ENCODE measurements at places on chromosomes 1 and 21.
A peak's percentile ranks its signal among the peaks of the same experiment; 100 is the strongest.

- DNase-seq: peak; percentile 60
These were observed 78.4 kb upstream of the GPR88 start for GRCh38 chr1:100459358-100460114.

DNA sequence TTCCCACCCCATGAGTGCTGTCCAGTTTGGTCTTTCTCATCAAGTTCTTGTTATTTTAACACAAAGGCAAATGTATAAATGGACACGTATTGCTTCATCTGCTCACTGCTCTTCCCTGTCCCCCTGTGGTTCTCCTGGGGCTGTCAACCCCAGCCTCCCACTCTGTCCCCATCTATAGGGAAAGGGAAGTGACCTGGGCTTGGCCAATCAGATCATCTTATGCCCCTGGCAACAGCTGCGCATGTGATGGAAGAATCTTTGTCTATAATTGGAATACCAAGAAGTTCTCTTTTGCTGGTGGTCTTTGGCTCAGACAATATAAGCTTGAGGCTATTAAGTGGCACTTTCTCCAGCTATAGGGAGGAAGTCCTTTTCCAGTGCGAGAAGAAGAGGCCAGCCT, 4.7 kb upstream of the CCSAP start:
- DNase-seq: no peak

DNA sequence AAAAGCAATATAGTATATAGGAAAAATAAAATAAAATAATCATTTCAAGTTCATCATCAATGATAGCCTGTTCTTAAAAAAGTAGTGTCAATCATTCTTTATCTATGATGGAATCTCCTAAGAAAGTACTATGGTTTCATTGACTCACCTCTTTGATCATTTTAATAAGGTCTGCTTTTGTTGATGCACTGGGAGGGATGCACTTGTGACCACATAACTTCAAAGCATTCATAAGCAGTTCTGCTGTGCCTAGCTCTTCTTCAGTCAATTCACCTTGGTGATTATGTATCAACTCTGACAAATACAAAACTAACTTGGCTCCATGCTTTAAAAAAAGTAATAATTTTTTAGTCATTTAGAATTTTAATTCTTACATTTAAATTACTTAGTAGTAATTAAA, 84.8 kb upstream of the GNG4 start:
- DNase-seq: no peak

- DNase-seq: no peak
These were observed 32.0 kb upstream of the PSEN2 start for GRCh38 chr1:226838456-226838855.

- DNase-seq: no peak
These were observed 59.9 kb upstream of the SPOCD1 start for GRCh38 chr1:31875636-31876236.

GRCh38 chr1:246856371-246856770, 75.4 kb downstream of the AHCTF1 start:
- DNase-seq: no peak

DNA sequence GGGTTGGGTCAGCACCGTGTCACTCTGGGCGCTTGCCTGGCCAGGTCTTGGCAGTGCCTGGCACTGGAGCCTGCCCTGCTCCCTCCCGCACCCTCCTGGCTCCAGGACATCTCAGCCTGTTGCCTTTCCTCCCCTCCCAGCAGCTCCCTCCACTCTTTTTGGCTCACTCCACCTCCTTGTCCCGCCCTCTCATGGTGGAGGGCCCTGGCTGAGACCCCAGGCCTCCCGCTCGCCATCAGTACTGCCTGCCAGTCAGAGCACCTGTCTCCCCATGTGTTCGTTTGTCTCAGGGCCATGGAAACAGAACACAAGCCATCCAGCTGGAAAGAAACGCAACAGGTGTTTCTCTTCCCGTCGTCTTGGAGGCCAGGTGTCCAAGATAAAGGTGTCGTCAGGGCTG, 61.0 kb downstream of the B3GALT5 start:
- DNase-seq: no peak

GRCh38 chr1:1098681-1099421, 17.0 kb downstream of the C1orf159 start:
- DNase-seq: no peak

DNA sequence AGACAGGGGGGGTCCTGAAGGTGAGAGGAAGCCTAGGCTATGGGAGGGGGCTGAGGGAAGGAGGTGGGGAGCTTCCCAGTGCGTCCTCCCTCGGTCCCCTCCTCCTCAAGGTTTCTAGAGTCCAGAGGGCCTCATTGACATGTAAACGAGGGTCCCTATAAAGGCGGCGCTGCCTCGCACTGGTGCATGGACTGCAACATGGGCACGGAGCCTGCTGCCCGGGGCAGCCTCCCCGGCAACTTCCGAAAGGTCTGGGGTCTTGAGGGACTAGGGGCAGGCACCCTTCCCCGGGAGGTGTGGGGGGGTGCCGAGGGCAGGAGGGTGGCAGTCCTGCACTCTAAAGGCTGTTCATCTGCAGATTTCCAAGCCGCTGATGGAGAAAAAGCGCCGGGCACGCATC, at the start of gene HES3:
TSS of gene HES3 (plus strand) at position 187 of the 400 bp plus-strand sequence. CDS start at position 374, 187 bp downstream.
- no peak for DNase-seq

- DNase-seq: no peak
These were observed 6.5 kb downstream of the INSRR start for GRCh38 chr1:156852418-156852874.

DNA sequence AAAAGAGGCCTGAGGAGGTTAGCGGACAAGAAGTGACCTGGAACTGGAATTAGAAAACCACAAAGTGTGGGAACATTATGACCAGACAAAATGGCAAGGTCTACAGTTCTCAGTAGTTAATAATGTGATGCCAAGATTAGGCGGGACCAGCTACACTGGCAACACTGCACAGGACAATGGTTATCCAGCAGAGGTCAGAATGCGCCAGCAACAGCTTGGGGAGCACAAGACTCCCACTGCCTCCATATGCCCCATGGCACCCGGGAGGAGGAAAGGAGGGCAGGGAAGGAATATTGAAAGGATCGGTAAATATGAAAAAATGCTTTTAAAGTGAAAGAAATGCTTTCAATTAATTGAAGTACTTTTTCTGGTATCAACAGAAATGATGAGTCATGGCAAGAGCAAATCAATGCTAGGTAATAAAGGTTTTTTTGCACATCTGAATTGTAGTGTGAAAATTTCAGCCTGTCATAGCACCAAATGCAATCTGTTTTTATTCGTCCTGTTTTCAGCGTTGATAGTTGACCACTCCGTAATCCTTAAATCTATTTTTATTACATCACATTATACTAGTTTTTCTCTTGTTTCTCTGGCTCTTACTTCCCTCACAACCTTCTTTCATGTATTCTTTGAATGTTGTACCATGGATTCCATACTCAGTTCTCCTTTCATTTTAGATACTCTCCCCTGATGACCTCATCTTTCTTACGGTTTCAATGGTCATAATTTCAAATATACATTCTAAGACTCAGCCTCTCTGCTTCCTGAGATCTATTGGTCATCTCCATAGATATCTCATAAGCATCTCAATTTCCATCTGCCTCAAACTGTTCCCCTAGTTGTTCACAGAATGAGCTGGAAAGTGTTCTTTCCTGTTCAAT, 30.7 kb downstream of the VCAM1 start:
- DNase-seq: no peak

GRCh38 chr1:193438312-193438711, 251.9 kb upstream of the B3GALT2 start:
- no peak for DNase-seq

GRCh38 chr1:63523738-63524137, 413 bp downstream of the EFCAB7 start:
- DNase-seq: no peak

- no peak for DNase-seq
These were observed 1493.7 kb downstream of the AMY1C start for GRCh38 chr1:105243411-105243810.

GRCh38 chr1:177451191-177451590, 280.4 kb downstream of the BRINP2 start:
- DNase-seq: no peak

- no peak for DNase-seq
These were observed 7.3 kb downstream of the KIAA2013 start for GRCh38 chr1:11918799-11919519.

DNA sequence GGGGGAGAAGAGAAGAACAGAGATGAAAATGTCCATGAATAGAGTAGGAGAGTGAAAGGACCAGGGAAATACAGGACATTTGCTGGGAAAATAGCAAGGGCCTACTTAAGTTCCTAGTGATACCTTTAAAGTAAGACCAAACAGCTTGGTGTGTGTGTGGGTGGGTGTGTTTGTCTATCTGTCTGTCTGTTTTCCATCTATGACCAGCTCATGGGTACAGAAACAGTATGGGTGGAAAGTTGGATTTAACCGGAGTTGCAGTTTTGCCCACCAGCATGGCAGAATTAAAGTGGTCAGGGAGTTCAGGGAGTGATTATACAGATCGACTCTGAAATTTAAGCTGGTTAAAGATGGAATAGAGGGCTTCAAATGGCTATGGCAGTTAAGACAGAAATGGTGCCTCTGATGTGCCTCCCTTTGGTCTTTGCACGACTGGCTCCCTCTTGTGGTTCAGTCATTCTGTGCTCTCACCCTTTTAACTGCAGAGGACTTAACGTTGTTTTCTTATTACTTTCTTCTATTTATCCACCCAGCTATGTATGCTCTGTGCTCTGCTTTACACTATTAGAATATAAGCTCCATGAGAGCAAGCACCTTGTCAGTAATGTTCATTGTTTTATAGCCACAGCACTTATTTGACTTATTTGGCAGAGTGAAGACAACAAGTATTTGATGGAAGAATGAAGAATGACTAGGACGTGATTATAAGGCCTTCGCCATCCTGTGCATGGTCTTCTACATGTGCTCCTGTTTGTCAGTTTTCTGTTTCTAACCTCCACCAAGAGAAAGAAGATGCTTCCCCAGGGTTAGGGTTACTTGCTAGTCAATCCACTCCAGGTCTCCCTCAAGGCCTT, 72.7 kb upstream of the AK4 start:
- peak; percentile 37 for DNase-seq

GRCh38 chr1:80799457-80799856, 1001.3 kb upstream of the ADGRL2 start:
- DNase-seq: no peak

- no peak for DNase-seq
These were observed 21.1 kb upstream of the EPHB2 start for GRCh38 chr1:22689505-22689904.

DNA sequence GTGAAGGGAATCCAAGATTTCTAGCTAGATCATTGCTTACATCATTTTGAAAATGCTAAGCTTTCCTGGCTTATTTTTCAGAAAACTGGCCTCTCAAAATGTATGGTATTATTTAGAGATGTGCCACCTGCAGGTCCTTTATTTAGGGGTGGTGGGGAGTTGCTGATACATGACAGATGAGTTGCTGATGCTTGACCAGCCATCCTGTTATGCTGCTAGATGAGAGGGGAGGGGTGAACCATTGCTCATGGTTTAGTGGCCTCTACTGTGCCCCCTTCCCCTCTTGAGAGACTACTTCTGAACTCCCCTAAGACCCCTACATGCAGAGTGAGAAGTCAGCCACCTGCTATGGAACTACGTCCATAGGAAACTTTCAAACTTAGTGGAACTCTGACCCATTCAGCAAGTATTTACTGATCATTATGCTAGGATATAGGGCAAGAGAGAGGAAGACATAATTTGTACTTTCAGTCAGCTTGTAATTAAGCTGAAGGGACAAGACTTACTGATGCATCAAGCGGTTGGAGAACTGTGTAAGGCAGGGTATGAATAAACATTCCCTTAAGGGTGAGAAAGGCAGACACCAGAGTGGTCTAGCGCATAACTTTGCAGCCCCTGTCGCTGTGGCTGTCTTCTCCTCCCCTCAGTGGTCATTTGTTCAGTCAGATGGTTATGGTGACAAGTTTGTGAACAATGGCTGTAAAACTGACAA, 34.6 kb downstream of the SLAMF6 start:
- no peak for DNase-seq

GRCh38 chr21:28602546-28602945, 390.1 kb downstream of the LTN1 start:
- no peak for DNase-seq

GRCh38 chr1:205563927-205564441, 59.5 kb downstream of the CDK18 start:
- no peak for DNase-seq

DNA sequence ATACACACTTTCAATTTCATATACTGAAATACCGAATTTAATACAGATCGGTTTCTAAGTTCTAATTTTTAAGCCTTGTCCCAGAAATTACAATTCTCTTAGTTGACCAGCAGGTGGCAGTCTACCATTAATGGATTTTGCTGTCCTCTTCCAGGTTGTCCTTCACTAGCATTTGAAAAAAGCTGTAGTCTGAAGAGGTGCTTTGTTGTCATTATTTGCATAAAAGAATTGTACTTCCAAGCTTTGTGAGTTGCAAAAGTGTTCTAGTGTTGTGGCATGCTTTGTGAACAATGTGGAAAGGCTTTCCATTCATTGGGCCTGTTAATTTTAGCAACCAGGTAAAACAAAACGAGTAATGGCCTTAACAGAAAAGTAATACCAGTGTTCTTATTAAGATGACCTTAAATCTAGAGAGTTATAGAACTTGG, 193.6 kb downstream of the RPS6KC1 start:
- DNase-seq: peak; percentile 45

DNA sequence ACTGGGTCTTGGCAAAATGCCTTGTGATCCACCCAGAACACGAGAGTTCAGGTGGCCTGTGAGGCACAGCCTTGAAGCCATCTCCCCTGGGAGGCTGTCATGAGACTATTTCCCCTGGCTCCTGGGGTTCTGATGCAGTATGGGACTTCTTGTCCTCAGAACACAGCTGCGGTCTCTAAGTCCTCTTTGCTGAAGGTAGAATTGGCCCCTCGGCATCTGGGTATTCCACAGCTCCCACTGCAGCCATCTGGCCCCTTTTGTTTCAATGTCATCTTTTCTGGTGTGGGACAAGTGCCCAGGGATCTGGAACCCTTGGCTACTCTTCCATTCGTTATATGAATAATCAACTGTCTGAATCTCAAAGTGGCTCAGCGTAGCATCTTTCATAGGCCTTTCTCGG, 17.0 kb upstream of the LY9 start:
- DNase-seq: no peak

DNA sequence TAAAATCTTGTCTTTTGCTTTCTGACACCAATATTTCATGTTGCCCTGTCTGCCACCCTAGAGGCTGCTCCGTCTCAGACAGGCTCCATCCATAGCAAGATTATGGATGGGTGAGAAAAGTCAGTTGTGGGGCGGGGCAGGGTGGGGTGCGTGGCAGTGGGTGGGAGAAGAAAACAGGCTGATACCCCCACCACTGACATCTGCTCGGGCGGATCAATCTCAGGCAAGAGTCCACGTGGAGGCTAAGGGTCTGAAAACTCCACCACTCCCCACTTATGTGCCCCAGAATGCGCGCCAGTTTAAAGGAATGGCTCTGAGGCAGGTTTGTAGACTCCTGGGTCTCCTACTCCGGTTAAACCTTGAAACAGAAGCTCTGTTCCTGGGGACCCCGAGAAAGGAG, 101.5 kb downstream of the HLCS start:
- no peak for DNase-seq

- no peak for DNase-seq
These were observed 63.5 kb downstream of the CYP4B1 start for GRCh38 chr1:46862348-46862747.

- no peak for DNase-seq
These were observed 153.5 kb downstream of the PLXNA2 start for GRCh38 chr1:208090388-208091301.

GRCh38 chr1:162386292-162387225, 5.0 kb downstream of the C1orf226 start:
- no peak for DNase-seq
